Sigmoid colon (tissue), 7 donors: ENCODE measurements at places on chromosomes 5 and 9. TPM values are rescaled to one million over a fixed set of nuclear protein-coding genes. Genes with fewer than 3 reads are reported as not detected.
A peak's percentile ranks its signal among the peaks of the same experiment; 100 is the strongest.

- DNase-seq, result no peak
Measured at GRCh38 chr5:128225245-128226030, 141.9 kb downstream of the SLC12A2 start.

- no peak for DNase-seq
Measured at GRCh38 chr5:173498739-173499470, 117.5 kb downstream of the BOD1 start.

DNA sequence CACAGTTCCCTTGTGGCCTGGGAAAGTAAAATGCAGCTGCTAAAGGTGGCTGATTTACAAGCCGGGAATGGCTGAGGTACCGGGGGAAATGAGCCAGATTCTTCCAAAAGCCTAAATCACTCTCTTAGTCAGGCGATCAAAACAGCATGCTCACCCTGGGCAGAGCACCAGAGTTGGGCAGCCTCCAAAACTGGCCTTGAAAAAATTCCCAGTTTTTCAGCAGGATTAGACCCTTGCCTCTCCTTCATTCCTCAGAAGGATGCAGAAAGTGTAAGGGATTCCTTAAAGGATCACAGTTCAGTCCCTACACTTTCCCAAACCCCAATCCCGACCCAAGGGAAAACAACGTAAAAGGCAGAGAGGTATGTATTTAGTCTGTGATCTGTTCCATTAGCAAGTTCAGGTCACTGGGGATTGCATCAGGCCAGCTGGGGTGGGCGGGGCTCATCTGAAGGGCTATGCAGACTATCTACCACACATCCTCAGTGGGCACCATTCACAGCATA is 16.9 kb downstream of the TMEM174 start:
- no peak for DNase-seq

GRCh38 chr5:147113967-147114366 is 120.9 kb upstream of the STK32A start:
- DNase-seq, result no peak

DNA sequence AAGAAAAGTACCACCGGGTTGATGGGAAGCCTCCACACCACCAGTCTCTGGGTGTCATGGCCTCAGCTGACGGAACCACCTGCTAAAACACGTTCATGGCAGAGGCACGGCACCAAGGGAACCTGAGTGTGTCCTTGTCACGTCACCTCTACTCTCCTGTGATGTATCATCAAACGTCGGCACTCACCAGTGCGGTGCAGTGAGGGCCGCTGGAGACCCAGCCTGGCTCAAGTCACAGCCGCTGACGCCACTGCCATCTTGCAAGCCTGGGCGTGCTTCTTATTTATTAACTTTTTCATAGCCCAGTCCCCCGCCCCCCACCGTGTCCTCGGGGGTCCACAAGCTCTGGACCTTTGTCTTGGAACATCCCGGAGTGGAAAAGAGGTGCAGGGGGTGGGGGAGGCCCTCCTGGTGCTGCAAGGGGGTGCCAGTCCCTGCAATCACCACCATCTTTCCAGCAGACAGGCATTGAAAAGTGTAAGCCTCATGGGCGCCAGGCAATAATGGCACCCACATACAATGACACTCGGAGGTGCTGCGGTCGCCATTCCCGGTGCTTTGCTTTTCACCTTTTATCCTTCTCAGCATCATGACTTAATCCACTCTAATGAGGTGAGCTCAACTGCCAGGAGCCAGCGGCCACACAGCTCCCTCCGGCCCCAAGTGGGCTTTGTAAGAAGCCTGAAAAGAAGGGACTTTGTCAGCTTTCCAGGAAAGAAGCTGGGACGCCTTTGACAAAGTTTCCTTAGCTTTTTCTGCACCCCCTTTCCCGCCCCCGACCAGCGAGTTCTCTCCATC is 202.3 kb upstream of the IRX1 start:
- DNase-seq, result no peak

GRCh38 chr9:124782661-124783574 is 6.0 kb downstream of the OLFML2A start:
- peak; percentile 58 for DNase-seq

- DNase-seq, result no peak
Measured at GRCh38 chr5:56095579-56096102, 100.9 kb upstream of the IL6ST start.

- DNase-seq, result no peak
Measured at GRCh38 chr5:35811108-35811741, 45.5 kb upstream of the IL7R start.

DNA sequence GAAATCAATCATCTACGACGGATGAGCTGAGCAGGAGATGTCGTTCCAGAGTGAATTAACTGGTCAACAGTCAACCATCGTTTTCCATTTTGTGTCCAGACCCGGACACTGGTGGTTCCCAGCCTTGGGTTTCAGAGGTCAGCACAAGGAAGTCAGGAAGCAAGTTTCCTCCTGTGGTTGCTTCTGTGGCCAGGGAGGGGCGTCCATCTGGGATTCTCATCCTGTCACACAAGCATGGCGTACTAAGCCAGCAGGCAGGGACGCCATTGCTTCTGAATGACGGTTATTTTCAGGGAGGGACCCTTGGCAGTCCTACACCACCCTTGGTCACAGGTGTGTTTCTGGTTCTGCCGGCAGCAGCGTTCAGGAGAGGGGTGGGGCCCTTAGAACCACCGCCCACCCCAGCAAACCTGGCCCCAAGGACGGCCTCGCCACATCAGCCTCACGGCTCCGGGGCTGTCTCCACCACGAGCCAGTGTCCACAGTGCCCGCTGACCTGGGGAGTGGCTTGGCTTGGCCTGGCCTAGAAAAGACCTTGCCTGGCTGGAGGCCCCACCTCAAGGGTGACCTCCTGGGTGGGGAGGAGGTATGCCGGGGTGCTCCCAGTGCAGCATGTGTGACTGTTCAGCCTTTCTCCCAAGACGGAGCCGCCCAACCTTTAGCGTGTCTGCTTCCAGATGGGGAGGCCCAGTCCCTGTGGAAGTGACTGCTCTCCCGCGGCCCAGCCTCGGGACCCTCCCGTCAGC is 25.2 kb downstream of the NDUFS6 start:
- DNase-seq, result peak; percentile 40

DNA sequence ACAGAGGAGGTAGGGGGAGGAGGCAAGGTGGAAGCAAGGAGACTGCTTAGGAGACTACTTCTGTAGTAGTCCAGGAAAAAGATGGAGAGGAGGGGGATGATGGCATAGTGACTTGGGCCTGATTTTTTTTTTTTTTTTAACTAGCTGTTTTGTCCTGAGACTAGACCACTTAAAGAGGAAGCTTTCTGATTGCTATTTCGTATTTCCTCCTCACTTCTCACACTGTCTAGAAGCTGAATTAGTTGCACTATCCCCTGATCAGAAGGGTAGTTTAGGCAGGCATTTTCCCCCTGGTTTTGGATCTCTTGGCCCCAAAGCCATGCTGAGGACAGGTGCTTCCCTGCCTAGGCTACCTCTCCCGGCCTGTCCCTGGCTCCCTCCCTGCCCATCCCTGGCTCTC is 14.9 kb downstream of the LARP1 start:
- no peak for DNase-seq

DNA sequence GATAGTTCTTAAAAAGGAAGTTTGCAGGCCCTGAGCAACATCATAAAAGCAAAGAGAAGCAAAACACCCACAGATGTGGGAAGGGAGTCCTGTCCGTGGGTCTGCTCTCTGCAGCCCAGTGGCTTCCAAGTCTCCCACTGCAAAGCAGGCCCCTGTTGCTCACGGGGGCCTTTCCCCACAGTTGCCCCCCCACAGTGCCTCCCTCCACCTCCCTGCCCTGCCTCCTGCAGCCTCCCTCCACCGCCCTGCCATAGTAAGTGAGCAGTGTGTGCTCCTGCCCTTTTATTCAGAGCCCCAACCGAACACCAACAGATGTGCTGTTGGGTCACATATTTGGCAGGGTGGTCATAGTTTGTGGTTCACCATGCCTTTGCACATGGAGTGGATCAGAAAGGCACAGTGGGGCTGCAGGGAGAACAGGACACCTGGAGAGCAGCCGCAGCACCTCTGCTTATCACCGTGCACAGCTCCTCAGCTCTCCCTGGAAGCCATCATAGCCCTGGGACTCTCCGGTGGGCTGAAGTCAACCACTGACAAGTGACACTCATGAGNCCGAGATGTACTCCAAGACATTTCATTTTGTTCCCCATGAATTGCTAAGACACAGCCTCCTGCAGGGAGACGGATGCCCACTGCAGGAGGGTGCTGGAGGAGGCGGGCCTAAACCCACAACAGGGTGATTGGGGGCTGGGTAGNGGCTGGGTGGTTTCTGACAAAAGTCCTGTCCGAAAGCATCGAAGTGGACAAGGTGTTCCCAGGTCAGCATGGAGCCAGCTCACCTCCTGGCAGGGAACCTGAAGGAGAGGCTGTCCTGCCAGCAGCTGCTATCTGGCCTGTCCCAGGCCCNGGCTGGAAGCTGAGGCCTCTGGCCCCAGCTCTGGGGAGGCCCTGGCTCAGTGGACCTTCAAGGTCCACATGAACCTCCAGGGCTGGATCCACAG is 278.9 kb downstream of the GADD45G start:
- peak; percentile 36 for DNase-seq

DNA sequence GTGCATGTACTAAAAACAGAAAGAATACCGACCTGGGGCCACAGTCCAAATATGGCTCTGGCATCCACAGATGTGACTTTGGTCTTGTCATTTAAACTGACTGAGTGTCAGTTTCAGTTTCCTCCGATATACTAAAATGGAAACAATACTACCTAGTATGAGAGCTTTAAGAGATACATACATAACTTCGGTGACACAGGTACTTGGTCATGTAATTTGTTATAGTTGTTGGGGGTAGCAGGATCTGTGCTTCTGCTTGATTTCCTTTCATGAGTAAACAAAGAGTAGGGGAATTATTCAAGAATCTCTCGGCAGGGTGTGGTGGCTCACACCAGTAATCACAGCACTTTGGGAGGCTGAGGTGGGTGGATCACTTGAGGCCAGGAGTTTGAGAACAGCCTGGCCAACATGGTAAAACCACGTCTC is 32.1 kb downstream of the MTMR12 start:
- DNase-seq, result no peak

GRCh38 chr5:162603443-162604070 is 536.0 kb downstream of the GABRG2 start:
- DNase-seq, result no peak

DNA sequence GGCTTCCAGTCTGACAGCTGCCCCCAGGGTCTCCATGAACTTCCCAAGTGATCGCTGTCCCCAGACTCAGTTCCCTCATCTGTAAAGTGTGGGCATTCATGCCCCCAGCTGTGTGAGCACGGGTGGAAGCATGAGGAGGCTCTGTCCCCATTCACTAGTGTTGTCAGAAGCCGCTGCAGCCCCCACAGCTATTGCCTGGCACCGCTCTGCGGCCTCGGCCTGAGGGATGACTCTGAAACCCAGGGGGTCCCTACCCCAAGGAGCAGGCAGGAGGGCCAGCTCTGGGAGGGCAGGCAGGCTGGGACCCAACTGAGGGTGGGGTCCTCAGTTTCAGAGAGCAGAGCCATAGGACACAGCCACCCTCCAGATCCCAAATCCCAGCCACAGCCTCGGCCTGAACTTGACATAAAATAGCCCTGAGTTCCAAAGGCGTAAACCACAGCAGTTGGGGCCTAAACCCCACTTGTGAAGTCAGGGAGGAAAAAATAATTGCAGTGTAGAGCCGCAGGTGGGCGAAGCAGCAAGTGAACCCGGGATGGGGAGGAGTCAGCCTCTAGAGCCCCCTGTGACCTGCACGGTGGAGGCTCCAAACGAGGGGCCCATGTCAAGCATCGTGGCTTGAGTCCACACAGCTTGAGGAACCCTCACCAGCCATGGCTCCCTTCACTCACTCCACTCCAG is 66.0 kb upstream of the ADAMTS2 start:
- DNase-seq, result no peak

The ENTREP1 gene
- total RNA-seq, result 3.6 TPM

The MLLT3 gene
- total RNA-seq, result 19.0 TPM

The DDX4 gene
- not detected for total RNA-seq

The TUSC1 gene
- total RNA-seq, result 25.5 TPM

The SPATA31E1 gene
- not detected for total RNA-seq

The MEIKIN gene
- total RNA-seq, result not detected
